ENCODE measurements at places on chromosomes 13 and 19.

DNA sequence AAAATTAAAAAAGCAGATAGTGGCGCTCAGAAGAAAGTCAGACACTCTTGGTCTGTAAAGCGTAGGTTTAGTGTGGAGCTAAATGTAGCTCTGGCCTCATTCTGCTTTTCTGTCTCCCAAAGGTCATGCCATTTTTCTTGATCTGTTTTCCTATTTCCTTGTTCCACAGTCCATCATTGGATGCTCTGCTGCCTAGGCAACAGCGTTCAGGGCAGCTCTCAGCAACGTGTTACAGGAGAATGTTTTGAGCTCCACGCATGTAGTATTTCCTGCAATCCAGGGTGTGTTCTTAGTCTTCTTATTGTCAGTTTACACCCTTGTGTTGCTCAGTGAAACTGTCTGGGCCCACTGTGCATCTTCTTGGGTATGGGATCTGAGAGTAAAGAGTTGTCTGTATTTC lies 46.0 kb upstream of the PCDH8 start:
- no peak for DNase-seq

DNA sequence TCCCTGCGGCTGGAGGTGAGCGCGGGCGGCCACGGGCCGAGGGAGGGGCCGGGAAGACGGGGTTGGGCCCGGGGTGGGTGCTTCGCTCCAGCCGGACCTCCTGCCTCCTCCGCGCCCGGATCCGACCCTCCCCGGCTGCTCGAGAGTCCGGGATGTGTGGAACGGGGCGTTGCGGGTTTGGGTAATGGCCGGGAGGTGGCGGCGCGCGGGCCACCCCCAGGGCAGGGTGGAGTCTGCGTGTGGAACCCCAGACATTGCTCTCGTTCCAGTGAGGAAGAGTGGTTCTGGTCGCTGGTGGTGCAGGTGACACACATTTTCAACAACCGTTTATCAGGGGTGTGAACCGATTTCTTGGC lies 38.8 kb downstream of the ARHGEF7 start:
- no peak for DNase-seq

DNA sequence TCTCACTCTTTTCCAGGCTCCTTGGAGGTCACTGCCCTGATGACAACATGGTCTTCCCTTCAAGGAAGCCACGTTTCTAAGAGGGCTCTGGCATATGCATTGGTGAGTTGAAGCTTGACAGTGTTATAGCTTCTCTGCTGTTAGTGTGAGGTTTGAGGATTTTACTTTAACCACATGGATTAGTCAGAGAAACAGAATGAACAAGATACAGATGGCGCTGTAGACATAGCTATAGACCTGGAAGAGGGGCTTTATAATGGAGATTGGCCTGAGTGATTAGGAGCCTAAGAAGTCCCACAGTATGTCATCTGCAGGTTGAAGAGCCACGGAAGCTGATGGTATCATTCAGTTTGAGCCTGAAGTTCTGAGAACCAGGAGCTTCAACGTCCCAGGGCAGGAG lies 18.4 kb upstream of the URI1 start:
- DNase-seq = no peak

- DNase-seq = no peak
Measured at GRCh38 chr13:64527561-64527960, 2702.6 kb downstream of the PCDH9 start.

- no peak for DNase-seq
Measured at GRCh38 chr19:46162731-46163130, 14.7 kb downstream of the IGFL2 start.

GRCh38 chr13:29892151-29892550 lies 41.7 kb upstream of the UBL3 start:
- no peak for DNase-seq

- no peak for DNase-seq
Measured at GRCh38 chr13:101942535-101943157, 459.2 kb downstream of the FGF14 start.

GRCh38 chr19:17352608-17353280 lies 15.4 kb downstream of the GTPBP3 start:
- DNase-seq = no peak

DNA sequence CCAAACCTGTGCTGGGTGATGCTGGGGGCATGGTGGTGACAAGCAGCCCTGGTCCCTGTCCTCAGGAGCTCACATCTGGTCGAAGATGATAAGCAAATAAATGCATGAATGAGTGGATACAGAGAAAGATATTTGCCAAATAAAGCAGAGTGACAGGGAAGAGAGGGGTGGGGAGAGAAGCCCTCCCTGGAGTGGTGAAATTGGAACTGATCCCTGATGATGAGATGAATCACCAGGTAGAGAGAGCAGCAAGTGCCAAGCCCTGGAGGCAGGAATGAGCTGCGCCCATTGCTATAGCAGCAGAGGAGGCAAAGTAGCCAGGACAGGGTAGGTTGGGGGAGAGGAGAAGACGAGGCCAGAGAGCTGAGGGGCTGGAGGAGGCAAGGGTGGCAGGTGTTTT lies 13.7 kb downstream of the FXYD5 start:
- DNase-seq = no peak

DNA sequence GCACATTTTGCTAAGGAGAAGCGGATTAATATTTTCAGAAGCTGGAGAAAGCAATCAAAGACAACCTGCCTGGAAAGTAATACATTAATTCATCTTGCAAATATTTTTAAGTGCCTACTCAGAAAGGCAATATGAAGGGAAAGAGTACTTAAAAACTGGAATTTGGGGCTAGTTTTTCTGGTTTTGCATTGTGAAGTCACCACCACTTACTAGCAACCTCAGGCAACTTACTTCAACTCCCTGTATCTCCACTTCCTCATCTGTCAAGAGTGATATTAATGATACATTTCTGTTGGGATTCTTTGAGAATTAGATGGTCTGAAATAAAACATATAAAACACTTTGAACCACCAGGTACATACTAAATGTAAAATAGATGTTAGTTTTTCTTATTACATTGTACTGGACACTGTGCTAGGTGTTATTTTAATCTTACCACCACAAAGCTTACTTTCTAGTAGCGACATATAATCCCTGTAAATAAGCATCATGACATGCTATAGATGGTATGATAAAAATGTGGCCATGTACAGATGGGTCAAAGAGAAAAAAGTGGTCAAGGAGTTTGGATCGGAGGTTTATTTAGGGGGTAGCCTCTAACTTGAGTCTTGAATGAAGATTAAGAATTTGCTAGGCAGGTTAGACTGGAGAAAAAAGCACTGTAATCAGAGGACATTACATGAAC lies 101.2 kb downstream of the SPRY2 start:
- DNase-seq = no peak

- no peak for DNase-seq
Measured at GRCh38 chr19:33462112-33462791, 59.3 kb downstream of the PEPD start.

GRCh38 chr13:48630773-48631172 lies 23.0 kb upstream of the CYSLTR2 start:
- DNase-seq = no peak

DNA sequence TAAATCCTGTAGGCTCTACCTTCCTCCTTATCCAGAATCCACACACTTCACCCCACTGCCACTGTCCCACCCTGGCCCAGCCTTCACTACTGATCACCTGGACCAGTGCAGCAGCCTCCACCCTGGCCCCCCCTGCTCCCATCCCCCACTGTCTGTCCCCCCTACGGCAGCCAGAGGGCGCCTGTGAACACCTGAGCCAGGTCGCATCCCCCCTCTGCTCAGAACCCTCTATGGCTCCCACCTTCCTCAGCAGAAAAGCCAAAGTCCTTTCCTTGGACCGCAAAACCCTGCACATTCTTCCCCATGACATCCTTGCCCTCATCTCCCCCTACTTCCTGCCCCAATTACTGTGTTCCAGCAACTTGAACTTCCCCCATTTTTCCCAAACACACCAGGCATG lies 20.6 kb downstream of the ELAVL3 start:
- DNase-seq = no peak

DNA sequence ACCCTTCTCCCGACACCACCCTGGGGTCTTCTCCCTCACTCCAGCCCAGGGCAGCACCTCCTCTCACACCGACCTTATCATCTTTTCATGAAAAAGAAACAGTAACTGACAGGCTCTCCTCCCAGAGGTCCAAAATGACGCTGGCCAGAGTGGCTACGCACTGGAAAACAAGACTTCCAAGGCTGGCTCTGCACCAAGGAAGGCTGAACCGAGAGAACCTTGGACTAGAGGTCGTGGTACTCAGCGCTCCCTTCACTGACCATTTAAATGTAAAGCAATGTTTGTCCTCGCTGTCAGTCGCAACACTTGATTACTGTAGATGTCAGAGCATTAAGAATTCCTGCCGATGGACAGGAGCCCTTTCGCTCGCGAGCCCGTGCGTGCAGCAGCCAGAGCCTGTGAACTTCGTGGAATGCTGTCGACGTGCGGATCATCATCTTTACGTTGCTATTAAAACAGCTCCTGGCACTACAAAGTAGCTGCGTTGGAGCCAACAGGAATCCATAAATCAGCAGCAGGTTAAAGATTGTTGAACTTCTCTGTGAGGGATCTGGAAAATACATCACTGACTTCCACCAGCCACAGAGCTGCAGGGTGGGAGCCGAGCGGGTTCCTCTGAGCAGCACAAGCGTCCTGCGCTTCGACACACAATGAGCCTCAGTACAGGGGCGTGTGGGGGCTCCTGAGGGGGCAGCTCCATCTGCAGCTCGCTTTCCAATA lies 125.5 kb upstream of the MCF2L start:
- no peak for DNase-seq

- no peak for DNase-seq
Measured at GRCh38 chr13:81116461-81117282, 775.7 kb upstream of the SPRY2 start.

GRCh38 chr13:60837806-60838205 lies 440.8 kb downstream of the TDRD3 start:
- DNase-seq = no peak

DNA sequence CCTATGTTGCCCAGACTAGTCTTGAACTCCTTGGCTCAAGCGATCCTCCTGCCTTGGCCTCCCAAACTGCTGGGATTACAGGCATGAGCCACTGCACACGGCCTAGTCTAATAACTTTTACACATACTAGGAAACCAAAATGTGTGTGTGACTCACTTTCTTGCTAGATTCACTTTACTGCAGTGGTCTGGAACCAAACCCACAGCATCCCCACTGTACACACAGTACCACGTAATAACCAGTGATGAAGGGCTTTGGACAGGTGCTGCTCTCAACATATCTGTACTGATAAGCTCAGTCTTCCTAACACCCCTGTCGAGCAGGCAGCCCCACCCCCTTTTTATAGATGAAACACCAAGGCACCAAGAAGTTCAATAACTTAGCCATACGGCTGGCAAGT lies 5.1 kb downstream of the DNMT1 start:
- DNase-seq = no peak

DNA sequence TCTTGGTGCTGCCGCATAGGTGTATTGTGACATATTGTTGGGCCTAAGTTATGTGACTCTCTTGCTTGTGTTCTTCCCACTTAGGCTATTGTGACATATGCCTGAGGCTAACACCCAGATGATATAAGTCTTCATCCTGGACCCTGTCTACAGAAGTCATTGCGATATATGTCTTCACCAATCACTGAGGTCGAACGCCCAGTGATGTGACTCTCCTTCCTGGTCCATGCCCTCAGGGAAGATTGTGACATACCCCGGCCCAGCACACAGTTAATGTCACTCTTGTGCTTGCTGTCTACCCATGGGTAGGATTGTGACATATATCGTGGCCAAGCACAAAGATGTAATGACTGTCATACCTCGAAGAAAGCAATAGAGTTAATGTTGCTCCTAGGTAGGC lies 16.9 kb upstream of the ZNF730 start:
- no peak for DNase-seq
